ENCODE measurements at places on chromosomes 7 and 10.

DNA sequence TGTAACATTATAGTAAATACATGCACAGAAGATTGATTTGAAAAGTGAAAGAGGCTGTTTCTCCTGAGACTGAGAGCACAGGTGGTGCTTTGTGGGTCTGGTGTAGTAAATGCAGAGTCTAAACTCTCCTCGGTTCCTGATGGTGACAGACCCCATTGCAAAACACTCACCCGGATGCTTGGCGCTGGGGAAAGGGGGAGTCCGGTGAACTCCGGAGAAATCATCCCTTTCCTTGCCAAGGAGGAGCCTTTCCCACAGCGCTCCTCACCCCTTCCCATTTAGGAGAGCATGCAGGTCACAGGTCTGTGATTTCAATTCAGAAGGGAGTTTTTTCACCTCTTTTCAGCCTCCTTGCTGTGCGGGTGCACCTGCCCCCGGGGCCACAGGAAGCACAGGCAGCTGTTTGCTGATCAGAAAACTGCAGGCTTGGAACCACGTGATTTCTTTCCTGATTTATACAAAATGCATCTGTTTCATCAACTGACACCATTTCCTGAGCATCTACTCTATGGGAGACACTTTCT is 75.6 kb upstream of the LYZL2 start:
- DNase-seq, result no peak

GRCh38 chr7:66039094-66039670 is 36.4 kb upstream of the ASL start:
- no peak for DNase-seq

- DNase-seq, result no peak
Measured at GRCh38 chr7:45080265-45080957, 8.4 kb downstream of the NACAD start.

GRCh38 chr10:38025283-38025682 is 14.8 kb downstream of the ZNF33A start:
- no peak for DNase-seq

- no peak for DNase-seq
Measured at GRCh38 chr10:17210361-17210760, 8.9 kb upstream of the TRDMT1 start.

- no peak for DNase-seq
Measured at GRCh38 chr7:1059200-1060091, 15.1 kb downstream of the GPR146 start.

GRCh38 chr7:127119517-127119916 is 133.2 kb downstream of the GRM8 start:
- DNase-seq, result no peak

DNA sequence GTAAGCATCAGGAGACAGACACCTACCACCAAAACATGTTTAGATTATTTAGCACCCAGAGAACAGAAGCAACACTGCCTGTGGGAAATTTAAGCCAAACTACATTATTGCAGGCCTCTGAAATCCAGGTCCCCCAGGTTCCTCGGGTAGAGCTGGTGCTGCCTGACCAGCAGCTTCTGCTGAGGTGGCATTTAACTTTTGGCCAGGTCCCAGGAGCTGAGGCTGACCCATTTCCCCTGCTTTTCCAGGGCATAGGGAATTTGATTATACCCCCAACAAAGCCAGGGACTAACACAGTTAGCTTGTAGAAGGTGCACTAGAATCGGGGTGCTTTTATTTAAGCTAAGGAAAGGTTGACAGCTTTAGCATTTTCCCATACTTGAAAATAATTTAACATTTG is 4.7 kb downstream of the LRRC4 start:
- no peak for DNase-seq

DNA sequence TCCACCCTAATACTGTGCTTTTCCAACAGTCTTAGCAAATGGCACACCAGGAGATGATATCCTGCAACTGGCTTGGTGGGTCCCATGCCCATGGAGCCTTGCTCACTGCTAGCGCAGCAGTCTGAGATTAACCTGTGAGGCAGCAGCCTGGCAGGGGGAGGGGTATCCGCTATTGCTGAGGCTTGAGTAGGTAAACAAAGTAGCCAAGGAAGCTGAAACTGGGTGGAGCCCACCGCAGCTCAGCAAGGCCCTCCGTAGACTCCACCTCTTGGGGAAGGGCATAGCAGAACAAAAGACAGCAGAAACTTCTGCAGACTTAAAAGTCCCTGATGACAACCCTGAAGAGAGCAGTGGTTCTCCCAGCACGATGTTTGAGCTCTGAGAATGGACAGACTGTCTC is 399.0 kb downstream of the CCSER2 start:
- no peak for DNase-seq

- no peak for DNase-seq
Measured at GRCh38 chr7:130344271-130344866, at the start of gene CPA5. TSS of gene CPA5 (plus strand) at chr7:130344816. CDS start at chr7:130346486, 1,670 bp downstream.

- no peak for DNase-seq
Measured at GRCh38 chr10:131621784-131622624, 278.8 kb upstream of the PPP2R2D start.

GRCh38 chr7:143405173-143406001 is 3.3 kb downstream of the EPHA1 start:
- DNase-seq, result no peak

- DNase-seq, result peak; percentile 15
Measured at GRCh38 chr10:77989081-77989724, 40.1 kb downstream of the POLR3A start.

- DNase-seq, result no peak
Measured at GRCh38 chr10:75407713-75408508, 6.3 kb upstream of the ZNF503 start.

- DNase-seq, result peak; percentile 21
Measured at GRCh38 chr10:75197906-75198305, 12.7 kb upstream of the VDAC2 start.

DNA sequence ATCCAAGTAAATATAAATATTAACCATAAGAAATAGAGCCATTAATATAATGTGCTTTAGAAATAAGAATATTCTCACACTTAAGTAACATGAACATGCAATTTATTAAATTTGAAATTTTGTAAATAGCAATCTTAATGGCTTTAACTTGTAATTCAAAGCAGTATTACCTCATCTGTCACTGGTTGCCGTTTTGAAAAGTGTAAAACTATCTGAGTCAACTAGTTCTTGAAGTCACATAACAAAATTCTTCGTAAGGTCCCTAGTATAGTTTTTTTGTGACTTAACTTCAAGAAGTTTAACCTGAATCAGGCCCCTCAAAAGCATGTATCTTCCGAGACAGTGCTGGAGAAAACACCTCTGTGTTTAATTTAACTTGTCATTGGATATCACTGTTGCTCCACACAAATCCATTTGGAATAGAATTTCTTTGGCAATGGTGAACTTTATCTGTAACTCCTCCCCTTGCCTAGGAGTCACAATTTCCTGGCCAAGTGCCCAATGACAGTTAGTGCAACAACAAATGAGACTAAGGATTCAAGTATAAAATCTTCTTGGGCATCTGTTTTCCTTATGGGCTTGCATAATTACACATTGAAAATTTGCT is 47.1 kb downstream of the NT5C2 start:
- DNase-seq, result no peak

DNA sequence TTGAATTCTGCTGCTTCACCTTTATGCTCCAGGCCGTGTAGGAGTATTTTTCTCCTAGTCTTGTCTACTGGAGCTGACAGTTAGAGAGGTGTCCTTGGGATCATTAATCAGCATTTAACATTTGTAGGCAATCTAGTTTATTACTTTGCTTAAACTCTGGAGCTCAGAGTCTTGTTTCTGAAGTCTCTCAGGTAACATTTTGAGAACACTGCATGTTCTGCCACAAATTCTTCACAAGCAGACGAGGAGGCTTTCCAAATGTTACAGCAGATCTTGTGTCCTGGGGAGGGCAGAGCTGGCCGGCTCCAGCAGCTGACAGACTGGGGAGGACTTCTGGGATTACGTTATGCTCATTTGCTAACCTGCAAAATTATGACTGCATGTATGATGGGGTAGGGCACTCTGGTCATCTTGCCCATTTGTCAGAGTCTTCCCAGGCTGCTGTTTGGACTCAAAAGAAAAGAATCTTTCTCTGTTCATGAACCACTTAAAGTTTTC is 50.5 kb downstream of the GALNT17 start:
- no peak for DNase-seq

- DNase-seq, result peak; percentile 3
Measured at GRCh38 chr7:112286250-112287086, 80.0 kb downstream of the ZNF277 start.

DNA sequence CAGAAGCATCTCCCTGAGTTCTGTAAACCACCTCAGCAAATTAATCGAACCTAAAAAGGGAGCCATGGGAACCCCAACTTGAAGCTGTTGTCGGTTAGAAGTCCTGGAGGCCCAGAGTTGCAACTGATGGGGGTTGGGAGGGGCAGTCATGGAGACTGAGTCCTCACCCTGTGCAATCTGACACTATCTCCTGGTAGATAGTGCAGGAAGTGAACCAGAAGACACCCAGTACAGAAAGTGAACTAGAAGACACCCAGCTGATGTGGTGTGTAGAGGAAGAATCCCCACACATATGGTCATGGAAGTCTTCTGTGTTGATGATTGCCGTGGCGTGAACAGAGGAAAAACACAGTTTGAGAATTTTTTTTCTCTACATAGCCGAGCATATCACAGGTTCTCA is 58.8 kb upstream of the SRRM3 start:
- DNase-seq, result no peak

GRCh38 chr7:99822731-99823718 is 4.8 kb upstream of the CYP3A43 start:
- no peak for DNase-seq

GRCh38 chr10:90939116-90939515 is 18.2 kb upstream of the ANKRD1 start:
- no peak for DNase-seq

DNA sequence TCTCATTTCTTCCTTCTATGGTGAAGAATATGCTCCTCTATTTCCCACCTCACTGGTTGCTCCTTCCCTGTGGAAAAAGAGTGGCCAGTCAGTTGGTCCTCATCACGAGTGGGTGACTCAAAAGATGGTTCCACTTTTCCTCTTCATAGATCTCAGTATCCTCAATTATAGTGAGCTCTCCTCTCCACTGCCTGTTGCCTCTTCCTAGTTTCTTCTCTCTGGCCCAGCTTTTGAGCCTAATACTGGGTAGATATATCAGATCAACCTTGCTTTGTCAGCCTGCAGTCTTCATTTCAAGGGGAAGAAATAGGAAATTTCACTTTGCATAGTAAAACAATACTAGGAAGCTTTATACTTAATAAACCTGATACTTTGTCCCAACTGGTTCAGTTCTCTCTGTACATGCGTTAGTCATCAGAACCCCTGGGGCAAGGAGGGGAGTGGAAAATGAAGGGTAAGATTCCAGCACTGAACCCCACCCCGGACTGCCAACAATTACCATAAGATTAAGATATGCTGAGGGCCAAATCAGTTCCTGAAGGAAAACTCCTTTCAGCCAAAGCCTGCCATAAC is 15.5 kb upstream of the WNT16 start:
- DNase-seq, result no peak

DNA sequence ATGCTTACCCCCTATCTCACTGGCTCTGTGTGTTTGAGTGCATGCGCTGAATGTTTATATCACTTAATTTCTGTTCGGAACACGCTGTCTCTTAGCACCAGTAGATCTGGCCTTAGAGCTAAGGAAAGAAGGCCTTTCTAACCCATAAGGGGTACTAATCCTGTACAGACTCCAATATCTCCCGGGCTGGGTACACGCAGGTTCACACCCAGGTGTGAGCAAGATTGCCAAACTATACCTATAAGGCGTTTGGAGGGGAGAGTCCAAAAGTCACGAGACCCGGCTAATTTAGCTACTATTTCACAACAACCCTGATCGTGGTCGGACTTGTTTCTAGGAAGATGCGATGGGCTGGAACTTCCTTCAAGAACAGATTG is 727 bp upstream of the PDSS1 start:
- DNase-seq, result no peak

GRCh38 chr10:24928163-24928562 is 24.2 kb downstream of the PRTFDC1 start:
- no peak for DNase-seq

DNA sequence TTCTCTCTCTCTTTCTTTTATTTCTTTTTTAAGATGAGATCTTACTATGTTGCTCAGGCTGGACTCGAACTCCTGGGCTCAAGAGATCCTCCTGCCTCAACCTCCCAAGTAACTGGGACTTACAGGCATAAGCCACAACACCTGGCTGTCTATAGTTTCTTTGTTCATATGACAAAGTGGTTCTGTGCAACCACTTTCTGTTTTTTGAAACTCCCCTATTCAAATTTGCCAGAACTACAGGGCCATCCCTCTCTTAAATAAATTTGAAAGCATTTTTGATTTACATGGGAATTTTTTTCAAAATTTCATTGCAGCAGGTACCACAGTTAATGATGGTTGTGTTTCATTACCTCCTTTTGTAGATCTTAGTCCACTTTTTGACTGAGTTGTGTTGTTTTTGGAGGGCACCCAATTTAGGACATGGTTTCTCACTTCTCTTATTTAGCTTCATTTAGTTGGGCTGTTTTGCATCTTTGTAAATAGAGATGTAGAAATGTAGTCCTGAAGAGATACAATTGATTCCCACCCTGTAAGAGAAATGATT is 119.2 kb downstream of the LRRC4 start:
- DNase-seq, result no peak

GRCh38 chr10:123766761-123767160 is 100.6 kb downstream of the GPR26 start:
- no peak for DNase-seq

- no peak for DNase-seq
Measured at GRCh38 chr7:7017707-7018280, 164.6 kb upstream of the C1GALT1 start.

DNA sequence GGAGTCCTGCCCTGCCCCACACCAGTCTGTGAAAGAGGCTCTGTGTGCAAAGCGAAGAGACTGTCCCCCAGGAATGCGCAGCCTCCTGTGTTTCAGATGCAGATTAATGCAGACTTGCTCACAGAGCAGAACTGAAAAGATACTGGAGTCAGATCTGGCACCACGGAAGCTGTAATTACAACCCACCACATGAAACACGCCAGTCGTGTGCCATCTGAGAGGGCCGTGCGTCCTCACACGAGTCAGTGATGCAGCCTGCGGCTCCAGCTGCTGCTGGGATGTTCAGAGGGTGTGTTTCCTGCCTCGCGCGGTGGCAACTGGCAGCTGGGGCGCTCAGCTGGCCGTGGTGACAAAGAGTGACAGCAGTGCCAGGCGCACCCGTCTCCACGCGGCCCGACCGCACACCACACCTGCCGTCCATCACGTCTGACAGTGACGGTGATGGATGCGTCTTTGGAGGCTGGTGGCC is 50.0 kb downstream of the NKX6-2 start:
- DNase-seq, result peak; percentile 77

- DNase-seq, result no peak
Measured at GRCh38 chr10:28248092-28248491, 54.8 kb downstream of the MPP7 start.

DNA sequence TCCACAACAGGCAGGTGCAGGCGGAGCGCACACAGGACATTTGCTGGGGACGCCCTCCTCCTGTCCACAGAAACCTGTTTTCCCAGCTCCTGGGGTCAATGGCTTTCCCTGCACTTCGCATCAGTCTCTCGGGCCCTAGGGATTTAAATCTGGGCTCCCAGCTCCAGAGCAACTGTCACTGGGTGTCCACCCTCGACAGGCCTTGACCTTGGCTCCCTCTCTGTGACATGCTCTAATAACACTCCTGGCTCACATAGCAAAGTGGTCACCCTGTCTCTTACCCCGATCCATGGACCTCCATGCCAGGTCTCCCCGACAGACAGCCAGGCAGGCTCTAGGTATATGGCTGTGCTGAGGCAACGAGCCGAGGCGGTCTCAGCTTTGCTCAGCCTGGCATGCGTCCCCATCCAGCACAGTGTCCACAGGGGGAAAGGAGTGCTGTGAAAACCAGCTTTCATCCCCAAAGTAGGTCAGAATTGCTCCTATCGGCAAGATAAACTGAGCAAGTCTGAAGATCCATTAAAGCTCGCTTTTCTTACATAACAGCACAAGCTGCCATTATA is 195.6 kb downstream of the TNS3 start:
- DNase-seq, result no peak

All from hippocampal formation (tissue), 2 donors.